ENCODE measurements at places on chromosomes 11 and 22.

- DNase-seq = no peak
Observed at GRCh38 chr11:63510360-63511047, 4.6 kb downstream of the LGALS12 start.

DNA sequence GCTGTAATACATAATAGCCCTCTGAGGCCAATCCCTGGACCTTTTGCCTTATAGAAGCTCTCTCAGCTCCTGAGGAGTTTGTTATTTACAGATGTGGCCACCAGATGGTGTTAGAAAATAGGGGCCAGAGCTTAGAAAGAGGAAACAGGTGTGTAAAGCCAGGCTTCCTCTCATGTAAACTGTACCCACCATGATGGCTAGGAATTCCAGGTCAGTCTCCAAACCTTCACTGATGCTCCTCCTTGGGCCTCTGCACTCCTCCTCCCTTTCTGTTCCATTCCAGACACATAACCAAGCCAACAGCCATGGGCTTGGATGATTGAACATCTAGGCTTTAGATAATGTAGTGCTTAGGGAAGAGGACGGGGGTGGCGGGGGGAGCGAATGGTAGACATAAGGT is 39.7 kb downstream of the USP35 start:
- DNase-seq = no peak

GRCh38 chr11:93500759-93501158 is 42.4 kb downstream of the SMCO4 start:
- no peak for DNase-seq

GRCh38 chr22:37233751-37234631 is 10.1 kb downstream of the RAC2 start:
- peak; percentile 22 for DNase-seq

- no peak for DNase-seq
Observed at GRCh38 chr11:15828215-15828853, 528.0 kb downstream of the SOX6 start.

DNA sequence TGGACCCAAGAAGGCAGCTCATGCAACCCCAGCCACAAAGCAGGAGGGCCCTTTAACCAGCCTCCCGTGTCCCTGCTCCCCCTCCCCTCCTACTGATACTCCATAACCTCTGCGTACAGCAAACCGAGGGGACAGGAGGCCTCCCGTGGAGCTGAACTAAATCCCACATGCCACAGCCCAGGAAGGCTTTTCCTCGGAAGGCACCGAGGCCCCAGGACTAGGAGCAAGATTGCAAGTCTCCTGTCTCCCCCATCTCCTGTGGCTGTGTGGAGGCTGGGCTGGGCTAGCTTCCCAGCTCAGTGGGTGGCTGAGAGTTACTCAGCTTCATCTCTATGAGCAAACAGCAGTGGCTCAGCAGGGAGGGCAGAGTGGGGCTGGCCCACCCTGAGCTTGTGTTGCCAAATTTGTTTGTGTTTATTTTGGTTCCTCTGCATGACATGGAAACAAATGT is 62.7 kb upstream of the NECTIN1 start:
- no peak for DNase-seq

DNA sequence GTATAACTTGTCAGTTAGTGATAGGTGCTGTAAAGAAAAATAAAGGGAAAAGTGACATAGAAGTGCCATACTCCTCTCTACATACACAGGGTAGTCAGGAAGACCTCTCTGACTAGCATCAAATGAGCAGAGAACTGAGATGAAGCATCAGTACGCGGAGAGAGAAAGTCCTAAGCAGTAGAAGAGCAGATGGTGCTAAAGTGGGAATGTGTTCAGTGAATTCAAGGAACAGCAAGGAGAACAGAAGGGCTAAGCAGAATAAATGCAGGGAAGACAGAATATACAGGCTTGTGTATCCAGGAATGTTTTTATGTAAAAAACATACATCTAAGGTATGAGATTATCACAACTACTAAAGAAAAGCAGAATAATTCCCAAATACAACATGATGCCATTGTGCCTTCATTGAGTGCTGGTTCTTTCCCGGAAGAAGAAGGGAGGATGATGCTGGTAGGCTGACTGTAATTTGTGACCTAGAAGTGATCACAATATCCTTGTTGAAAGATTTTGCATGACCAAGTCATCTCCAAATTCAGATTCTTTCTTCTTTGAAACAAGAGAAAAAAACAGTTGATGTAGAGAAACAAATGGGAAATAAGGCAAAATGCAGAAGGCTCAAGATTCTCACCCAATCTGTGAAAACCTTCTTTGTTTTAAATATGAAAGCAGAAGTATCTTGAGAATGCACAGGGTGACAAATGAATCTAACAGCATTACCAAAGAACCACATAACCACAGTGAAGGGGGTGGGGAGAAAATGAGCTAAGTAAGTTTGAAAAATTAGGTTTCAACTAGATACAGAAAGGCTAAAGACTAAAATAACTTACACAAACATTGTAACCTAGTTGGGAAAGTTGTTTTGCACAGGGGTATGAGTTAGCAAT is 20.5 kb downstream of the MRE11 start:
- DNase-seq = peak; percentile 58

DNA sequence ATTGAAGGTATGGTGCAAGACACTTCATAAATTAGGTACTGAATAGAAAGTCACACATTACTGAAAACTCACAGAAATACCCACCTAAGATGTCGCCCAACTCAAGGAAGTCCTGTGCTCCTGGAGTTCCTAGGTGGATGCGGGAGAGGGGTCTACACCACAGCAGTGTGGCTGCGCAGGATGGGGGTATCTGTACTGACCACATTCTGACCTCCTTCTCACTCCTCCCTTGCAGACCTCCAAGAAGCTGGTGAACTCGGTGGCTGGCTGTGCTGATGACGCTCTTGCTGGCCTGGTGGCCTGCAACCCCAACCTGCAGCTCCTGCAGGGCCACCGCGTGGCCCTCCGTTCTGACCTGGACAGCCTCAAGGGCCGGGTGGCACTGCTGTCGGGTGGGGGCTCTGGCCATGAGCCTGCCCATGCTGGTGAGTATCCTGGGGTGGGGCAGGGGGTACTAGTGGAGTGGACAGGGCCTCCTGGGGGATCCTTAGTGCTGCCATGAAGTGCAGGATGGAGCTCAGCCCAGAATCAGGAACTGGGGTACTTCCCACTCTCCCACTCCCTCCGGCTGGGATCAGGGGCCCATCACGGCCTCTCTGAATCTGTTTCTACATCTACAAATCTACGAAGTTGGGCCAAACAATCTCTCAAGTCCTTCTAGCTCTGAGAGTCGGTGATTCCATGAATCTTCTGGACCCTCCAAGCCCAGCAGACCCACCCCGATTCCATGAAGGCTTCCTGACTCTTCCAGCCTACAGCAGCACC is 4.9 kb downstream of the TKFC start:
- no peak for DNase-seq

DNA sequence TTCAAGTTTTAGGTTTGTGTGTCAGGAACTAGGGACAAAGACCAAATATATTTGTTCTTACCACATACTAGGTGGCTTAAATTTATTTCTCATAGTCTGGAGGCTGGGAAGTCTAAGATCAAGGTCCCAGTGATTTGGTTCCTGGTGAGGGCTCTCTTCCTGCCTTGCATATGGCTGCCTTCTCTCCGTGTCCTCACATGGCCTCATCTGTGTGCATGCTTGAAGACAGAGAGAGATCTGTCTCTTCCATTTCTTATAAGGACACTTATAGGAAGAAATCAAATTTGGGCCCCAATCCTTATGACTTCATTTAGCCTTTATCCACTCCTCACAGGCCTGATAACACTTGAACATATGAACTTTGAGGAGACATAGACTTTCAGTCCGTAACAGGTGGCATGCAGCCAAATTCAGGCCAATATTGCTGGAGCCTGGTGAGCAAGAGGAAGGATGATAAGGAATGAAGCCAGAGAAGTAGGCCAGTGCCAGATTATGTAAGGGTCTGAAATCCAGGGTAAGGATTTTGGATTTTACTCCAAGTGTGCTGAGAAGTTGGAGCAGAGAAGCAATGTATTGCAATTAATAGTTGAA is 35.1 kb downstream of the TTC17 start:
- no peak for DNase-seq

DNA sequence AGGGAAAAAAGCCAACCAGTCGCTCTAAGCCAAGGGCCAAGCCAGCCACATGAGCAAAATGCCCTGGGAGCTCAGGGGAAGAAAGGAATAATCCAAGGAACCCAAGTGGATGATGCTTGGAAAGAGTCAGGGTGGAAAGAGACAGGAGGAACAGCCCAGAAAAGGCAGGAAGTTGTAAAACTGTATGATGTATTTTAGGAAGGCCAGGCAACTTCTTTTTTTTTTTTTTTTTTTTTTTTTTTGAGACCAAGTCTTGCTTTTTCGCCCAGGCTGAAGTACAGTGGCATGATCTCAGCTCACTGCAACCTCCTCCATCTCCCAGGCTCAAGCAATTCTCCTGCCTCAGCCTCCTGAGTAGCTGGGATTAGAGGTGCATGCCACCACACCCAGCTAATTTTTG is 1.6 kb downstream of the LGALS12 start:
- DNase-seq = no peak

DNA sequence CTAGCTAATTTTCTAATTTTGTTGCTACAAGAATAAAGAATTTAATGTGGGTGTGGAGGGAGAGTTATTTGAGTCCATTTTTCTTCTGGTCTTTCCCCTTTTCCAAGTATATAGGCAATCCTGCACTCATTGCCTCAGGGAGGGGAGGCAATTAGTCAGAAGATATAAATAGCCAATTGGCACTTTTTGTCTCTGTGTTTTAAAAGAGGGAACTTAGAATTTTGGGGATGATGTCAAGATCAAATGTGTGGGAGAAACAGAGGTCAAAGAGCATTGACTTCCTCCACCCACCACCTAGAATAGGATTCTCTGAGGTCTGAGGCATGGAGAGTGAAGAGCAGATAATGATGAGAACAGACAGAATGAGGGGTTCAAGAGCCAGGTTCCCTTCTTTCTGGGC is 120.3 kb upstream of the ZC3H12C start:
- no peak for DNase-seq

DNA sequence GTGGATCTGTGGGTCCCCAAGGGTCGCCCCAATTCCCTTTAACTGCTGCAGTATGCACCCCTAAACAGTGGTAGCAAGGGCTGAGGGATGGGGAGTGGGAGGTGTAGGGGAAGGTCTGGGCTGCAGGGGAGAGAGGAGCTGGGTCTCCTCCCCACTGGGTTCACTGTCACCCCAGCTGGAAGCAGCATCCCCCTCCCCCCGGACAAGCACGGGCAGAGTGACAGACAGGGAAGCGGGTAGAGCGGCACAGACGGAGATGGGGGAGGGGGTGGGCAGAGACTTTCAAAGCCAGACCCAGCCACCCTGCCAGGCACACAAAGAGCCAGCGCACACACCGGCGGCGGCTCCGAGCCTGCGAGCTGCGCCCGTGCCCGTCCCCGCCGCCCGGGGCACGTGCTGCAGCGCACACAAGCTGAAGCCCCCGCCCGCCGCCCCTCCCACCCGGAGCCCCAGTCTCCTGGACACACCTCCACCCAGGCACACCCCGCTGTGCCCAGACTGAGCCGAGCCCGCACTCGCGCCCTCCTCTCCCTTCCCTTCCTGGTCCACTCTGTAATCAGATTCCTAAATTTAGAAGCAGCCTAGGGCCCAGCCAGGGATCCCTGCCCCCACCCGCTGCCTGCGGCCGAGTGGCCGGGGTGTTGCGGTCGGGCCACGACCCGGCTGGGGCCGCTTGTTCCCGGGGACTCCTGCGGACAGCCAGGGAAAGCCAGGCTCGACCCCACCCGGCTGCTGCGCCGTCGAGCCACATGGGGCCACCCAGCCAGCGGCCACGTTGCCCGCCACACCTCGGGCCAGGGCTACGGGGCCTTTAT is 935 bp upstream of the RCOR2 start:
- DNase-seq = peak; percentile 68

DNA sequence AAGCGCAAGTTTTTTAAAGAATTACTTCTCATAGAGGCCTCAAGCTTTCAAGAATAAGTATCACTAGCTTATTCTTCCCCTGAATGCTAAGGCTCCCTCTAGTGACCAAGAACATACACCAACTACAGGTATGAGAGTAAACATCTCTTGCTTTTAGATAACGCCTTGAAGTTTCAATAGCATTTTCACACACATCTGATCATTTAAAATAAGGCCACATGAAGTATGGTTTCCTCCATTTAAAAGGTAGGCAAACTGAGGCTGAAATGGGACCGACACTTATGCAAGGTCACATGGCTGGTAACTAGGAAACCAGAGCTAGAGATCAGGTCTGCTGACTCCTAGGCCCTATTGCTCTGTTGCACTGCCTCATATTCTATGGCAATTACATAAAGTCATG is 66.5 kb downstream of the CCDC34 start:
- no peak for DNase-seq

DNA sequence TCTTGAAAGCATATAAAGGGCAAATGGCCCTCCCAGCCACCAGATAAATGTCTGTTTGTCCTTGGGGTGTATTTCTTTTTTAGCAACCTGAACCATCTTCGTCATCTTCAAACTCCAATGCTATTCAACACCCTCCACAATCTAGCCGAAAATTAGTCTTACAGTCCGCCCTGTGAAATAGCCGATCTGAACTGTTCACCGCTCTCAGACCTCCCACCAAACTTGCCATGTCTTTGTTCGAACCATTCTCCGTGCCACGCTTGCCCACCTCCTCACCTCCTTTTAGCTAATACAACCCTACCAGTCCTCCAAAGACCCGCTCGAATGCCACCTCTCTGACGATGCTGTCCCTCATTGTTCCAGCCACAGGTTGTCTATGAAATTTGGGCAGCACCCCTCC is 46.0 kb downstream of the SC5D start:
- no peak for DNase-seq

- no peak for DNase-seq
Observed at GRCh38 chr22:49697047-49697446, 130.6 kb downstream of the BRD1 start.

- no peak for DNase-seq
Observed at GRCh38 chr11:44248109-44248508, 61.8 kb downstream of the ALX4 start.

DNA sequence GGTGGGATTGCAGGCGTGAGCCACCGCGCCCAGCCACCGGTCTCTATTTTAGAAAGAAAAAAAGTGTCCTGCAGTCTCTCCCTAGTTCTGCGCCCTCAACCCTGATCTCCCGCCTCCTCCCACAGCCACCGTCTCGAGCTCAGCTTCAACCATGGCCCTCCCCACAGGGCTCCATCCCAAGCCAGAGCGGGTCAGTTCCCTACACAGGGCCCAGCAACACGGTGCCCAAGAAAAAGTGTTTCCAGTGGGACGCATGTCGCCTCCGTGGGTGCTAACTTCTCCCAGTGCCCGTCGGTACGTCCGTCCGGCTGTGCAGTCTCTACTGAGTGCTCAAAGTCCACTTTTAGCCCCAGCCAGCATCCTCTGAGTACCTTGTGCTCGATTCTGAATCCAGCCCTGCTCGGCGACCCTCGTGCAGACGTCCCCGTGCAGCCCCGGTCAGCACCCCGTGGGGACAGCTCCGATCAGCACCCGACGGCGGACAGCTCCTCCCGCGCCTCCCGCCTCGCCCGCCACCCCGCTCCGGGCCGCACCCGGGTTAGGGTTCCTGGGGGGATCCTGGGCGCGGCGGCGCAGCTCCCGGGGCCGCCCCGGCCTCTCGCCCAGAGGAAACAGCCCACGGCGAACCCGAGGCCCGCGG is 657 bp upstream of the MAPK8IP2 start:
- peak; percentile 78 for DNase-seq

- DNase-seq = no peak
Observed at GRCh38 chr11:11860103-11860979, 18.6 kb downstream of the USP47 start.

GRCh38 chr11:49995565-49995964 is 13.2 kb upstream of the OR4C12 start:
- peak; percentile 50 for DNase-seq
